ENCODE measurements at places on chromosomes 1 and 21.

GRCh38 chr1:23392125-23392855 lies 22.7 kb upstream of the ZNF436 start:
- DNase-seq = no peak

DNA sequence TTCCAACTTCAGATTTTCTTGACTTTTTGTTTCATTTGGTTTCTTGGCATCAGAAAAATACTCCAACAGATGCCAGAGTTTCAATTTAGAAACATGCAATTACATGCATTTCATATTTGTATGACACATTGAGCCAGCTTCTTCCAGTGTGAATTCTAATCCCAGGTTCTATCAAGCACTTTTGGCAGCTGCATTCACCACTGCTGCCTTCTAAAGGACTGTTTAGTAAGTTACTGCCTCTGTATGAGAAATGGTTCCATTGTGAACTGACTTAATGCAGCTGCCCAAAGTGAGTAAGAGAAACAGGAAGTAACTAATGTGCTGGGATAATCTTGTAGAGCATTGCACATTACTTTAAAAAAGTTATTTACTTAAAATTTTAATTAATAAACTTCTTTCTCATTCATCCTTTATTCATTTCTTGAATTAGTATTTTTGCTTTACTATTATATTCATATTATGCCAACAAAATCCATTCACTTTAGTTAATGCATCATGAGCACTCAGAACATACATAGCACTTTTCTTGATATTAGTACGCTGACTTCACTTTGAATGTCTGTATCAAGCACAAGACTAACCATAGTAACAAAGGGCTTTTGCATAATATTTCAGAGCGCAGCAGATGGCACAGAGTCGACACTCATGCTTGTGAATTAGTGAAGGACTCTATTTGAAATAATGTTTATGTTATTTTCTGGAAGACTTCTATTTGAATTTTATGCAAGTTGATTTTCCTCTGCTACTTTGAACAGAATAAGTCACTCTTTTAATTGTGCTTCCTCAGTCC lies 9.8 kb downstream of the RGS18 start:
- no peak for DNase-seq

GRCh38 chr1:160219062-160219929 lies 14.1 kb downstream of the PEA15 start:
- peak; percentile 29 for DNase-seq

GRCh38 chr1:202143011-202143767 lies 1.3 kb downstream of the ARL8A start:
- DNase-seq = no peak

DNA sequence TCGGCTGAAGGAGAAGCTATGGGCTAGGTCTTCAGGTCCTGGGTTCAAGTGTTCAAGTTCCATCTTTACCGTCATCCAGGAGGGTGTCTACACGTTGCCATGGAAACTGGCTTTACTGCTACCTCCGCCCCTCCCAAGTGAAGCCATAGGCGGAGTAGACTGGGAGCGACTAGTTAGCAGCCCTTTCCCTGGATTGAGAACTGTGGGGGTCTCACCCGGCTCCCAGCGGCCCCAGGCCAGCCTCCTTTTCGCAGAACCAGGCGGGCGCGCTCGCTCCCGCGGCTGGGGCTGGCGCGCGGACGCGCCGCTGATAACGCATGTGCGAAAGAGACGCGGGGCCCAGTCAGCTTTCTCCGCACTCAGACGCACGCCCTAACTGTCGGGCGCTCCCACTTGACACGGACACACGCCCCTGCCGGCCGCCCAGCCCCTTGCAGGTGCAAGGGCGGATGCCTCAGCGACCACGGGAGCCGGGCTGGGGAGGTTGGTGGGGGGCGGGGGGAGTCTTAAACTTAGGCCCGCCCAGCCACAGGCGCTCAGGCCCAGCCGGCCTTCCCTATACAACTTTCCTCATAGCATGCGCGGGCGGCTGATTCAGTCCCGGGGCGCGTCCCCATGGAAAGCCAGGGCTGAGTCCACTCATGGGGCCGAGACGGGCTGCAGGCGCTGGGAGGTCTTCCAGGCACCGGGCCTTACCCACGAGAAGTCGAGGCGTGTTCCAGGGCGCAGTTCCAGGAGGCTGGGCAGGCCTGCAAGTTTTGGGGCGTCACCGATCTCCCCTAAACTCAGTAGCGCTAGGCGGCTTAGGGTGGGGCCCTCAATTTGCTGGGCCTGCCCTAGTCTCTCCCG lies 7.4 kb downstream of the EFNA4 start:
- DNase-seq = no peak

GRCh38 chr21:45551316-45551715 lies 9.1 kb upstream of the SLC19A1 start:
- DNase-seq = no peak

- peak; percentile 99 for DNase-seq
Observed at GRCh38 chr1:36223996-36224536, at the start of gene THRAP3. Gene THRAP3, plus strand, starts transcription at chr1:36224443. Its CDS starts 58,121 bp downstream, at chr1:36282564.

GRCh38 chr1:223771469-223771813 lies 59.1 kb downstream of the CAPN2 start:
- DNase-seq = no peak

- DNase-seq = no peak
Observed at GRCh38 chr1:203497269-203497777, 3.4 kb downstream of the OPTC start.

Data from fibroblast of skin of left quadriceps (primary cell).